ENCODE measurements at places on chromosomes 13 and 19.

GRCh38 chr13:76783798-76784197, 102.4 kb downstream of the KCTD12 start:
- no peak for DNase-seq

- DNase-seq, result no peak
These were observed 345.7 kb downstream of the MTUS2 start for GRCh38 chr13:29165840-29166239.

DNA sequence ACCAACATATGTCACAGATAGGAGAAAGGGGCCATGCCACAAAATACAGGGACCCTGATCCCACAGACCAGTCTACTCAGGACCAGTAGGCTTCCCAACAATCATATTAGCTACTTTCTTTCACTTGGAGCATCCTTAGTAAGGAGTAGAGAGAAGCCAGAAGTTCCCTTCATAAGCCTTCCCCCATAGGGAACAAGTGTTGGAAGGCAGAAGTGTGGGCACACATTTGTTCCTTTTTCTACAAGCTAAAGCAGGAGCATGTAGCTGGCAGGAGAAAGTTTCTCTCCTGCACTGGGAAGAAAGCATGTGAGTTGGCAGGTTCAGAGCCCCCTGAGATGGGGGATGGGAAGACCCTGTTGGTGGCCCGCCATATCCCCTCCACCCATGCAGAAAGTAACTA, 165.4 kb downstream of the KCTD12 start:
- no peak for DNase-seq

GRCh38 chr13:24214528-24214927, 54.0 kb downstream of the SPATA13 start:
- no peak for DNase-seq

DNA sequence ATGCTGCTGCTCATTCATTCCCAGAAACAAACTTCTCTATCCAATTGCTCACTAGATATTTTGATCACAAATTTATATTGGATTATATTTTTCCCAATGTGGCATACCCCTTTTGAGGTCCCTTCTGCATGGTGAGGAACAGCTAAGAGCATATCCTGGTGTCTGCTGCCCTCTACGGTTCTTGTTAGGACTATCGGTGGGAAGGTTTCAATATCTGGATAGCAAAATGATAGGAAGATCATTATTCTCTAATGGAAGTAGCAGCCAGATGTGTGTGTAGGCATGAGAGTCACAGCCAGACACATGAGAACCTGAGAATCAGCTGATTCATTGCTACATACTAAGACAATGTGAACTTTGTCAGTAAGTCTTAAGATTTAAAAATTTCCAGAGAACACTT, 1422.4 kb upstream of the MIR17HG start:
- DNase-seq, result no peak

DNA sequence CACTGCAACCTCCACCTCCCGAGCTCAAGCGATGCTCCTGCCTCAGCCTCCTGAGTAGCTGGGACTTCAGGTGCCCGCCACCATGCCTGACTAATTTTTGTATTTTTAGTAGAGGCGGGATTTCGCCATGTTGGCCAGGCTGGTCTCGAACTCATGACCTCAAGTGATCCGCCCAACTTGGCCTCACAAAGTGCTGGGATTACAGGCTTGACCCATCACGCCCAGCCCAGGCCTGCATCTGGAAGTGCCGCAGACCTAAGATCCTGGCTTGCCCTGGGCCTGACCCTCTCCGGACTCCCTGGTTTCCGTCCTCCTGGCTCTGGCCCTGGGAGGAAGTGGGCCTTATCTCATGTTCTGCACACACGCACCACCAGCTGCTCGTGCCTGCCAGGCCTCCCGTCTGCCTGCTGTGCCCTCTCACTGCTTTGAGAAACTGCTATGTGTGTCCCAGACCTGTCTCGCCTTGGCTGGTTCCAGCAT, 4.7 kb upstream of the PTGIR start:
- DNase-seq, result no peak

GRCh38 chr19:46085888-46086287, 38.6 kb downstream of the IGFL3 start:
- no peak for DNase-seq

- DNase-seq, result peak; percentile 60
These were observed 169.8 kb downstream of the SHISA2 start for GRCh38 chr13:25881971-25882451.

DNA sequence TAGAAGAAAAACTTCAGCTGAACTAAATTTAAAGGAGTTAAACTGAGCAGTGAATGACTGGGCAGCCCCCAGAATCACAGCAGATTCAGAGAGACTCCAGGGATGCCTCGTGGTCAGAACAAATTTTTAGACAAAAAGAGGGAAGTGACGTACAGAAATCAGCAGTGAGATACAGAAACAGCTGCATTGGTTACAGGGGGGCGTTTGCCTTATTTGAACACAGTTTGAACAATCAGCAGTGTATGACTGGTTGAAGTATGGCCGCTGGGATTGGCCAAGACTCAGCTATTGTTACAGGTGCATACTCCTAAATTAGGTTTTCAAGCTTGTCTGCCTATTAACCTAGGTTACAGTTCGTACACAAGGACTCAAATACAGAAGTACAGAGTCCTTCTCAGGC, 2.2 kb upstream of the SPRYD7 start:
- DNase-seq, result peak; percentile 1

- DNase-seq, result no peak
These were observed 240.3 kb downstream of the LACC1 start for GRCh38 chr13:44120043-44120442.

DNA sequence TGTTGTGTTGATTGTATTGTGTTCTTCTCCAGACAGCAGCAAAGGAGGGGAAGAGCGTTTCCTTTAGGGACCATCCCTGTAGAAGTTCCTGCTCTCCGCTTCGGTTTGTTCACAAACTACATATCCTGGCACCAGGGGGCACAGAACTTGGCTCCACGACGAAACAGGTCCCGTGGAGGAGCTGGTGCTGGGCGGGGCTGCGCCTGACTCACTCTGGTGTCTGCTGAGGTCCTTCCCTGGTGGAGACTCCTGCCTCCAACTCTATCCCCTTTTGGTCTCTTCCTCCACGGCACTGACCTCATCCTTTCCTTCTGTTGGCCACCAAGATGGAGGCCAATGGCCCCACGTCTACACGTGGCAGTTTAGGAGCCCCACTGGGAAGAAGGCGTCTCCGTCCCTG, 14.7 kb downstream of the TMPRSS9 start:
- DNase-seq, result no peak

DNA sequence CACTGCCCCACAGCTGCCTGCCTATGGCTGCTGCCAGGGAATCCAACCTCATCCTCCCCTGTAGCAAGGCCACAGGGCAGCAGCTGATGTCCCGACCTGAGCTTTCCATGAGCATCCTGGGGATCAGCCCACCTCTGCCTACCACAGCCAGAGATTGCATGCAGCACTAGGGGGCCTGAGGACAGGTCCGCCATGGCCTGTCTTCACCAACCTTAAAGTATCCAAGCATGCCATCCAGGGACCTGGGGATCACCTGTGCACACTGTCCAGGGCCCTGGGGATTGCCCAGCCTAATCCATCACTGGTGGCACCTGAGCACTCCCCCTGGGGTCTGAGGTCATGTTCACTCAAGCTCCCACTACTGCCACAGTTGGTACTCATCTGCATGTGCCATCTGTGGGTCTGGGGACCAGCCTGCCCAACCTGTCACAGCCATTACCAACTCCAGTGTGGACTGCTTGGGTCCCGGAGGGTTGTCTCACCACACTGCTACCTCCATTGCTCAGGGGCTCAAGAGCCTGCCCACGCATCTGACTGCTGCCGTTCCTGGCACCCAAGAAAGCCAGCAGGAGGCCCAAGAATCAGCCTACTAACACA, 53.0 kb downstream of the KCTD15 start:
- DNase-seq, result no peak

GRCh38 chr19:28960586-28960985, 252.4 kb downstream of the UQCRFS1 start:
- no peak for DNase-seq

GRCh38 chr13:110682746-110683145, 23.2 kb downstream of the CARS2 start:
- no peak for DNase-seq

DNA sequence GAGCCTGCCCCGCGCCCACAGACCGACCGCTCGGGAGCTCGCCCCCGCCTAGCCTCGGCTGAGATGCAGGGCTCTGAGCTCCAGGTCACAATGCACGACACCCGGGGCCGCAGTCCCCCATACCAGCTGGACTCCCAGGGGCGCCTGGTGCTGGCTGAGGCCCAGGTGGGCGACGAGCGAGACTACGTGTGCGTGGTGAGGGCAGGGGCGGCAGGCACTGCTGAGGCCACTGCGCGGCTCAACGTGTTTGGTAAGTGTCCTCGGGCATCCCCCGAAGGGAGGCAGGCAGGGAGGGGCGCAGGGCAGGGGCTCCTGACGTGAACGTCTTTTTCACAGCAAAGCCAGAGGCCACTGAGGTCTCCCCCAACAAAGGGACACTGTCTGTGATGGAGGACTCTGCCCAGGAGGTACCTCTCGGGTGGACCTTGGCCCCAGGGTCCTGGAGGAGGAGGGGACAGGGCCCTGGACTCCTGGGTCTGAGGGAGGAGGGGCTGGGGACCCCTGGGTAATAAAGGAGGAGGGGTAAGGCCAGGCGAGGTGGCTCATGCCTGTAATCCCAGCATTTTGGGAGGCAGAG, 3.3 kb downstream of the BCAM start:
- DNase-seq, result no peak

- no peak for DNase-seq
These were observed 262 bp downstream of the COX7A1 start for GRCh38 chr19:36152019-36152351.

- peak; percentile 85 for DNase-seq
These were observed 11.5 kb upstream of the CNFN start for GRCh38 chr19:42401365-42402303.

- no peak for DNase-seq
These were observed 41.1 kb downstream of the SPTBN4 start for GRCh38 chr19:40507892-40508291.

- DNase-seq, result no peak
These were observed 2.6 kb downstream of the NAPSA start for GRCh38 chr19:50362656-50363424.

DNA sequence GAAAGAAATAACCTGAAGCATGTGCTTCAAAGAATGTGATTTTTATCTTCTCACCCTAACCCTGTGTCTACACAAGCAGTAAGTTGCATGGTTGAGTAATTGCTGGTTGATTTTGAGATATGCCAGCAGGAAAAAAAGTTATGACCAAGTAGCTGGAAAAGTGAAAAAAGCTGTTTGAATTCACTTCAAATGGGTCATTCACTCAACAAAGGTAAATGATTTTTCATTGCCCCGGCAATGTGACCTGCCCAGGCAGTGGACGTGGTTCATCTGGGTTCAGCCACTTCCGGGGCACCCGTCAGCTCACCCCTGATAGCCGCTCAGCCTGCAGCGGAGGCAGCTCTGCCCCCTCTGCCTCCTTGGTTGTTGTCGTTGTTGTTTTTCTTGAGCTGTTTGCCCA, 18.5 kb downstream of the TNFRSF19 start:
- no peak for DNase-seq

- no peak for DNase-seq
These were observed 6.4 kb upstream of the MAP2K7 start for GRCh38 chr19:7897292-7897691.

DNA sequence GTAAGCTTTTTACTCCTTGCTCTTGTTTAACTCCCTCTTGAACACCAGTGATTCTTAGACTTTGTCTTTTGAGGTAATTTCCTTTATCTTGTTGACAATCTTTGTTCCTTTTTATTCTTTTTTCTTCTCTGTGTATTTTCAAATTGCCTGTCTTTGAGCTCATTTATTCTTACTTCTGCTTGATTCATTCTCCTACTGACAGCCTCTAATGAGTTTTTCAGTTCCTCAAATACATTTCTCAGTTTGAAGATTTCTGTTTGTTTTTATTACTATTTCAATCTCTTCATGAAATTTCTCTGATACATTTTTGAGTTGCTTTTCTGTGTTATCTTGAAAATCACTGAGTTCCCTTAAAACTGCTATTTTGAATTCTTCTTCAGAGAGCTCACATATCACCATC, 154.1 kb downstream of the ATP8A2 start:
- DNase-seq, result no peak
